ENCODE measurements at places on chromosomes 11 and 22.

DNA sequence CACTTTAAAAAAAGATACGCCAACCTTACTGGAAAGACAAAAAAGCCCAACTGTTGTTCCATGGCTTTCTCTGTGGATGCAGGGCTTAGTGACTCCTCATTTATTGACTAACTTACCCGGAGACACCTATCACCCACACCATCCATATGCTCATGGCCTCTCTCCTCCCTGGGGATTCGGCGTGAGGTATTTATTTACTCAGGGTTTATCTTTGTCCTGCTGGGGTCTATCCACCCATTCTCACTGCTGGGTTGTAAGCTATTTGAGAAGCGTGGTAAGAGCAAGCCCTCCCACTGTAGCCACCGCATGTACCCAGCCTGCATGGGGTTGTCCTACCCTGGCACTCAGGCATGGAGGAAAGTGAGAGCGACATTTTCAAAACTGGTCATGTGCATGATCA, 93.6 kb downstream of the NELL1 start:
- no peak for DNase-seq

GRCh38 chr11:61174273-61174672, 13.0 kb upstream of the VPS37C start:
- no peak for DNase-seq

DNA sequence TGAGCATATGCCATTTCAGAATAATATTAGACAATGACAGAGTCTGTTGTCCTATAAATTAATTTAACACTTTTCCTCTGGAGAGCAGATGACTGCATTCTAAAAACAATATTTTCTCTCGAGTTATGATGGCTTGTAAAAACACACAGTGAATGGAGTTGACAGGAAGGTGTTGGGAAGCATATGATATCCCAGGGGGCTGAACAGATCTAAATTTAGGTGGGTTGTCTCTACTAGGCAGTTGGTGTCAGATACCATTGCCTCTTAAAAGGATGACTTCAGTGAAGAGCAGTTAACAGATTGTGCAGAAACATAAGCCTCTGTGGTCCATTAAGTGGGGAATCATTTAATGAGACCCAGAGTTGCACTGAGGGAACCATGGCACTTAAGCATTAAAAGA, 30.7 kb downstream of the SVIP start:
- DNase-seq: no peak

- DNase-seq: no peak
Observed at GRCh38 chr11:132248580-132248979, 878.2 kb downstream of the NTM start.

GRCh38 chr22:35421121-35421520, 21.2 kb downstream of the MCM5 start:
- DNase-seq: no peak

- DNase-seq: no peak
Observed at GRCh38 chr11:82895437-82896091, 4.7 kb downstream of the PRCP start.

DNA sequence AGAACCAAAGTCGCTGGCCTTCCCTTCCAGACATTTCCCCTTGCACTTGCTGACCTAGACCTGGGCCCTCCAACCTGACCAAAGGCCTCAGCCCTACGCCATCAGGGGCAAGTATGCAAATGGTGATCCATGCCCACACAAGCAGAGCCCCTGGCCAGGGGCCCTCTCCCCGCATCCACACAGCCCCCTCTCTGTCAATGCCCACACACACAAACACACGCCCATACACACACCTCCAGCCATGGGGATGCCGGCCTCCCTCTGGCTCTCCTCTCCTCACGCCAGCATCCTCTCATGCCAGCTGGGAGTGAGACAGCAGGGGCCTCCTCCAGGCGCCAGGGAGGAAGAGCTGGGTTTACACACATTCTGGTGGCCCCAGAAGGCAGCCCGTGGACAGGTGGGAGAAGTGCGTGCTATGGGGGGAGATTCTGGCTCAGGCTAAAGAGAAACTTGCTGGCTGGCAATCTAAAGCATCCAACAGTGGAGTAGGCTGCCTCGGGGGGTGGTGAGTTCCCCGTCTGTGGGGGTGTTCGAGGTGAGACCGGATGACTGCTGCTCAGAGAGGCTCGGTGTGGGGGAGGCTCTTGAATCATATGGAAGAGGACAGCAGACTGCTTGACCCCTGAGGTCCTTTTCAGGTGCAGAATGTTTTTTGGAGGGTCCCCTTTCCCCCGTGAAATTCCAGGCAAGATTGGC, 4.8 kb downstream of the NRXN2 start:
- DNase-seq: no peak

DNA sequence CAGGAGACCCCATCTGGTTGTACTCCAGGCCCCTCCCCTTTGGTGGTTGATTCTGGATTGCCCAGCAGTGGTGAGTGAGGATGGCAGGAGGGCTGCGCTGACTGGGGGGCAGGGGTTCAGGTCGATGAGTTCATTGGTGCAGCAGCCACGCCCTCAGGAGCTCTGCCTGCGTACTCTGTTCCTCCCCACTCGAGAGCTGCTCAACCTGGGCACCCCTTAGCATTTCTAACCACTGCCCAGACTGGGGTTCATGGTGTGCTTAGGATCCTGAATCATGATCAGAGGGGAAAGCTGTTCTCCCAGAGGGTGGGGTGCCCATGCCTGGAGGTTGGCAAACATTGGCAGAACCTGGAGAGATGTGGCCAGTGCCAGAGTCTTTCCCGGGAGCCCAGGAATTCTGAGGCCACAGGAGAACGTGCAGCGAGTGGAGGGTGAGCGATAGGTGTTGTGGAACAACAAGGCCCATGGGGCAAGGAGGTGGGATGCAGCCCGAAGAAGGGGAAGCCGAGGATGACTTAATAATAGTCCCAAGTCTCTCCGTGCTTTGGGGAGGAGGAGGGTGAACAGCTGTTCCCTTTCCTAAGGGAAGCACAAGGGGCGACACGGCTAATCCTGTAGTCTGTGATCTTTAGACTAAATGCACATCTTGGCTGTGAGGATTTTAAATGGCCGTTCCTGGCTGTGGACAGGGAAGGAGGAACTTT, 75.5 kb downstream of the SCN3B start:
- DNase-seq: no peak

DNA sequence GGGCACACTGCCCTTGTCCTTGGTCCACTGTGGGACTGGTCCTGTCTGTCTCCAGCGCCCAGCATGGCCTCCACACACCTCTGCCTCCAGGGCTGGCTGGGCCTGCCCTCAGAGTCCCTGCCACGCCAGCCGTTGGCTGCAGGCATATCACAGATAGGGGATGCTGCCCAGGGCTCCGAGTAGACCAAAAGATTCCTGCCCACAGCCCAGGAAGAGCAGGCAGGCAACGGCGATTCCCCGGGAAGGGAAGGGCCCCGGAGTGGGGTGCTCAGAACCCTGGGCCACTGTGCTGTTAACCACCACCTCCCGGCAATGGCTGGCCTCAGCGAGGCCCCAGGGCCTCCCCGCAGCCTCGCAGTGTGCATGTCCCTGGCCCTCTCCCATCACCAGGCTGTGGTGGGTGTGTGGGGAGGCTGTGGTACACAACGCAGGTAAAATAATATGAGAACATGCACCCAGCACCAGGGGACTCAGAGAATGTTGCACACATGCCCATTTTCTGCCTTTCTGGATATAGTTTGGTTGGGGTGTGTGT, 2.2 kb downstream of the IFITM5 start:
- no peak for DNase-seq

GRCh38 chr11:134460881-134461280, 48.8 kb upstream of the B3GAT1 start:
- DNase-seq: no peak

DNA sequence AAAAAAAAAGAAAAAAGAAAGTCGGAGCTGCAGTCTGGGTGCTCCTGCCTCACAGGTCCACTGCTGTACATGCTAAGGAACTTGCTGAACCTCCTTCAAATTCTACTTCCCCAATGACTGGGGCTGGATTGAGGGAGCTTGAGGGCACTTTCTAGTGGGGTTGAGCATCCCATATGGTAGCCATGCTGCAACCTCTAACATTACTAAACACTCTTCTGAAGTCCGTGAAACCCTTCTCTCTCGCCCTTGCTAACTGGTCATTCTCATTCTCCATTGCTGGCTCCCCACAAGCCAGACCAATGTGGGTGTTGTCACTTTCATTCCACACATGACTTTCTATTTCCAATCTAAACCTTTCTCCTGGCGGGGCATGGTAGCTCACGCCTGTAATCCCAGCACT, 1.2 kb downstream of the ESS2 start:
- DNase-seq: no peak

GRCh38 chr11:131696690-131697089, 326.3 kb downstream of the NTM start:
- DNase-seq: no peak

- no peak for DNase-seq
Observed at GRCh38 chr22:41658869-41659268, 29.8 kb downstream of the SNU13 start.

DNA sequence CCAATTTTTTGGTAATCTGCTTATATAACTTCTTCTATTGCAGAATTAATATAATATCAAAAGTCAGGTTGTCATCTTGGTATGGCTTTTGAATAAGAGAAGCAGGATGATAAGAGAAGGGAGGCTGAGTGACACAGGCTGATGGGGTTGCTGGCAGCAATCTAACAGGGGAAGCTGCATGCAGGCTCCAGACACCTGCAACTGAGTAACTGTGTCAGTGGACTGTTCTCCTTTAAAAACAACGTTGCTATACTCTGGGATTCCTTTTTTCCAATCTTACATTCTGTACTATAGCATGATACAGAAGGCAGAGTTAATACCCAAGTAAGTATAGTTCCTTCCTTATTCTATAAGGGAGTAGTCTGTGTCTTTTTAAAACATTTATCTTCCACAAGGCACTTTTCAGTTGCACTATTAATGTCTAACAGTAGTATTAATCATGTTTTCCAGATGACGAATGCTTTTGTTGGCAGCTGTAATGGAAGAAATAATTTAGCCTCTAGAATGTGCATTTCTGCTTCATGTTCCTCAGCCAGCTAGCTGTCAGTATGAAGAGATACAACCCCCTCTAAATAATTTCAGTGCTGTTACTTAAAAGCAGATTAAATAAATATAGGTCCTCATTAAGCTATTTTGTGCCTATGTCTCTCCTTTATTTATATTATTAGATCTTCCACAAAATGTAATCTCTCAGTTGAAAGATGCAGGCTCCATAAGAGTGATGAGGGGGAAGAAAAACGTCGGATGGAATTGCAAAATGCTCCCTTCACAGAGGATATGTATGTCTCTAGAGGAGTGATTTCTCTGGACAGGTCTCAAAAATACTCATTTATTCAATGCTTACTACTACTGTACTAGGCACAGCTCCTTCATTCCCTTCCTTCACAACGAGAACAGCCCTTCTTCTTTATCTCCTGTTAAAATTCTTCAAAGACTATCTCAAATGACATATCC, 50.8 kb downstream of the ATG16L2 start:
- DNase-seq: peak; percentile 86

- no peak for DNase-seq
Observed at GRCh38 chr11:27398400-27398770, 35.4 kb upstream of the CCDC34 start.

GRCh38 chr11:17477084-17477333, 364 bp upstream of the ABCC8 start:
- no peak for DNase-seq

- DNase-seq: peak; percentile 98
Observed at GRCh38 chr11:76782531-76783293, 444 bp upstream of the TSKU start.

GRCh38 chr22:31192513-31192912, 19.6 kb upstream of the LIMK2 start:
- peak; percentile 76 for DNase-seq

DNA sequence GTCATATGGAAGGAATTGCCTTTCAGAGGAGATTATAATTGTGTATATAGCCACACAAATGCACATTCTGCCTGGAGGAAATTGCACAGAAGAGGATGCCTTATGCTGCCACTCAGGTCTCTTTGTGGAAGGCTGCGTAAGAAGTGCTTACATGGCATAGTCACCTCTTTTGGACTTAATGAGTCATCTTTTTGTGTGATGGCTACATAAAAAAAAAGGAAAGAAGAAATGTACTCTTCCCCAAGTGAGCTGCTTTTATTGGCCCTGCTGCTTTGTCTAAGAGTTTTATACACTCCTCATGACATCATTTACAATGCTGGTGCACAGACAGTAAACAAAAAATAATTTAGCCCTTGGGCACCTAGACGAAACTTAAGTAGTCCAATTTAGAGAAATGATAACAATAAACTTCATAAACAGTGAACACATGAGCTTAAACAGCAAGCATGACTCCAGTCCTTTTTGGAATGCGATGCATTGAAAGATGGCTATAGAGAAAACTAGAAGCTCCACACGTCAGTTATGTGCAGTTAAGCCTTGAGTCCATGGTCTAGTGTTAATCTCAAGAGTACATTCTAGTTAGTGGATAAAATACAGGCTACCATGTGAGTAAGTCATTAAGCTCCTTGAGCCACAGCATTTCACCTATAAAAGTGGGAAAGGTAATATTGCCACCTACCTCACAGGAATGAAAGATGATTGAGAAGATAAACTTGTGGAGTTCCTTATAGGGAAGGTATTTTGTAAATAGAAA, 12.0 kb downstream of the CSTPP1 start:
- DNase-seq: peak; percentile 73

DNA sequence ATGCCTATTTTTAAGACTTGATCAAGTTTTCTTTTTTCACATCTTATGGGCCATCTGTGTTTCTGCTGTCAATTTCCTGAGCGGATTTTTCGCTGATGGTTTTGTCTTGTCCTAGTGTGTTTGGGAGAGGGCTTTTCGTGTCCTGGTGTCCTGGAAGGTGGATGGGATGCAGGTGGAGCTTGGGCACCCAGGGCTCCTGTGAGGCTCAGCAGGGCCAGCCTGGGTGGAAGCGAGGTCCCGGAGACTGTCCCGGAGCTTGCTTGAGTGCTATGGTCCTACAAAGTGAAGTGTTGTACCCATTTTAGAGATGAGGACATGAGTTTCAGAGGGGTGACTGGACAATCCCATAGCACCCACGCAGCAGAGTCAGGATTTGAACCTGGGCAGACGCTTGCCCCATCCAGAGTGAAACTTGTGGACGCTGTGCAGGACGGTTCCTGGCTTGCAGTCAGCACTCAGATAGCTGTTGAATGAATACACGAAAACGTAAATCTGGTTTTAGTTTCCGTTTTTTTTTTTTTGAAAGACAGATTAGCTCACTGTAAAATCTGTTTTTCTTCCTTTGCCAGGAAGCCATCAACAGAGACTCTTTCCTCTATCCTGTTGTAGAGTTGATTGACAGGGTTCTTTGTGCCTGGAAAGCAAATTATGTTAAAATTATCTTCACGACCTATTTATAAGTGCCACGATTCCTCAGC, 64.1 kb downstream of the TBC1D22A start:
- no peak for DNase-seq

DNA sequence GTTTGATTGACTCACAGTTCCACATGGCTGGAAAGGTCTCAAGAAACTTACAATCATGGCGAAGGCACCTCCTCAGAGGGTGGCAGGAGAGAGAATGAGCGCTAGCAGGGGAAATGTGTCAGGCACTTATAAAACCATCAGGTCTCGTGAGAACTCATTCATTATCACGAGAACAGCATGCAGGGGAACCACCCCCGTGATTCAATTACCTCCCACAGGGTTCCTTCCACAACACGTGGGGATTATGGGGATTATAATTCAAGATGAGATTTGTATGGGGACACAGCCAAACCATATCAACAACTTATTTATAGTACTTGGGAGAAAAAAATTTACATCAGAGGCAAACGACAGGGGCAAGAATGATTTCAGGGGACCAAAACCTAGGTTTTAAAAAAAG, 3.0 kb downstream of the ME3 start:
- DNase-seq: no peak

GRCh38 chr22:19674129-19674928, 40.0 kb upstream of the SEPTIN5 start:
- no peak for DNase-seq
